ENCODE measurements at places on chromosomes 12 and 14.

DNA sequence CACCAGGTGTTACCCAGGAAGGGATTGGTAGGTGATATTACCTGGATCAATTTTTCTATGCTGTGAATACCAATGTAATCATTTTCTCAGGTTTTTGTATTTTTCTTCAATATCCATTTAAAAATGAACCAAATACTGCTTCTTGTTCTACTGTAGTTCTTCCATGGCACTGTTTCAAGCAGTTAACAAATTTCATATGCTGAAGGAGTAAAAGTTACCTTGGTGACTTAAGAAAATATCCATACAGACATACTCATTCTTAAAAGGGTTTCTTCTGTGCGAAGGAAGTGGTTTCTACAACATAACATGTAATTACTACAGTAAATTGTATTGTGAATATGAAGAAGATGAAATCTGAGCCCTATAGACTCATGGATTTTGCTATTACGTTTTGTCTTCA, 222.5 kb downstream of the TMEM117 start:
- DNase-seq: no peak

- DNase-seq: no peak
These were observed 305.9 kb downstream of the NUAK1 start for GRCh38 chr12:105832806-105833205.

DNA sequence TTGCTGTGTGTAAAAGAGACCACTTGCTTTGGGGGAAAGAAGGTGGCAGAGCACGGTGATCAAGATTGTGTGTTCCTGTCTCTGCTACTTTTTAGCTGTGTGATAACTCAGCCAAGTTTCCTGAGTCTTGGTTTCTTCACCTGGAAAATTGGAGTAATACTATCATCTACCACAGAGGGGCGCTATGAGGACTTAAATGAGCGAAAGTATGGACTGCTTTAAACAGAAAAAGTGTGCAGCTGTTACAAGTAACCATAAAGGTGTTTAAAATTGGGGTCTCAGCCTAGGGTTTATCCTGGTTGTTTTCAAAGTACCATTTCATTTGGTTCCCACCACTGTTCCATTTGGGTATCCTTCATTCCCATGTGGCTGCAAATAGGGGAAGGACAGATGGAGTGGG, 65.9 kb upstream of the WSCD2 start:
- DNase-seq: peak; percentile 18

- DNase-seq: no peak
These were observed 612 bp downstream of the VPS37B start for GRCh38 chr12:122895320-122895703.

DNA sequence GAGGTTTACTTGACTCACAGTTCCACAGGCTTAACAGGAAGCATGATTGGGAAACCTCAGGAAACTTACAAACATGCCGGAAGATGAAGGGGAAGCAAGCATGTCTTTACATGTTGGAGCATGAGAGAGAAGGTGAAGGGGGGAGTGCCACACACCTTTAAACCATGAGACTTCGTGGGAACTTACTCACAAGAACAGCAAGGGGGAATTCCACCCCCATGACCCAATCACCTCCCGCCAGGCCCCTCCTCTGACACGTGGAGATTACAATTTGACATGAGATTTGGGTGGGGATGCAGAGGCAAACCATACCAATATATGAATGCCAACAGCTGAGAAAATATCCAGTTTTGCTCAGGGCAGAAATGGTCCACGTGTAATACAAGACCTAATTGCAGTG, 518.6 kb downstream of the VRK1 start:
- no peak for DNase-seq

GRCh38 chr14:57933349-57933748, 67.5 kb upstream of the SLC35F4 start:
- DNase-seq: no peak

GRCh38 chr14:76998910-76999309, 29.6 kb downstream of the IRF2BPL start:
- DNase-seq: no peak

- no peak for DNase-seq
These were observed 13.4 kb upstream of the DRAM1 start for GRCh38 chr12:101863981-101864380.

DNA sequence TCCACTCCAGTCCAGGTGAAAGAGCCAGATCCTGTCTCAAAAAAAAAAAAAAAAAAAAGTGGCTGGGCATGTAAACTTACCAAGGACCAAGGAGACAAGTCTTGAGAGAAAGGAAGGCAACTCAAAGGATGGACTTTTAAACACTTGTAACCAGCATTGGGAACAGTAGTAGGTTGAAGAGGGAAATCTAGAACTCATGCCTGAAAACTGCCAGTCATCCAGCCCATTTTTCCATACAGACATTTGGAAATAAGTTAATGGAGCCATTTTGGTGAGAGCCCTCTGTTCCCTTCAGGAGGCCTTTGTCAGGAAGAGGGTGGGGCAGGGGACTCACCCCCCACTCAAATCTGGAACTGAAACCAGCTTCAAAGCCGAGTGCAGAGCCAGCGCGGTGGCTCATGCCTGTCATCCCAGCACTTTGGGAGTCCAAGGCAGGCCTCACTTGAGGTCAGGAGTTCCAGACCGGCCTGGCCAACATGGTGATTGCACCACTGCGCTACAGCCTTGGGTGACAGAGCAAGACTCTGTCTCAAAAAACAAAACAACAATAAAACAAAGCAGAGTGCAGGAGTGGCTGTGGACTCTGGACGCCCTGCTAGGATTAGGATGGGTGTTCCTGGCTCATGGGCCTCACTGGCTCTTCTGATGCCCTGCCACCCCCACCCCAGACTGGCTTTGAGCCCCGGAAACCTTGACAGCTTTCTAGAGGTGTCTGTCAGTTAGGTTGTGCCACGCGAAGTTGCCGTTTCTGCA, 1.6 kb upstream of the MLXIP start:
- DNase-seq: peak; percentile 54

DNA sequence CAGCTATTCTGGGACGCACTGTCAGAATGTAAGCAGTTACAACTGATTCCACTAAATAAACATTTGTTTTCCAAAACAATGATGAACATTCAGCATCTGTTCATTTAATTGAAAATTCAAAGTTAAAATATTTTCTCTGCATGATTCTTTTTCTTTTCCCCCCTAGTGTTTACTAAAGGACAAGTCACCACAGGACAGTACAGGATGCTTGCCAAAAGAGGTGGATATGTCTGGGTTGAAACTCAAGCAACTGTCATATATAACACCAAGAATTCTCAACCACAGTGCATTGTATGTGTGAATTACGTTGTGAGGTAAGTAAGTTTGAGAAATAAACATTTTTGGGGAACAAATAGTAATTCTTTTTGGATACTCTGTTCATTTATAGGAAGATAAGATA, 28.2 kb upstream of the SNAPC1 start:
- no peak for DNase-seq

GRCh38 chr14:38226366-38226765, 18.7 kb downstream of the SSTR1 start:
- no peak for DNase-seq

- DNase-seq: no peak
These were observed 87.2 kb downstream of the PPM1H start for GRCh38 chr12:62847709-62848108.

GRCh38 chr12:71476513-71476912, 36.9 kb downstream of the LGR5 start:
- DNase-seq: no peak

- no peak for DNase-seq
These were observed 463.5 kb upstream of the NOVA1 start for GRCh38 chr14:27061299-27061698.

GRCh38 chr12:51393676-51394545, 2.7 kb upstream of the GALNT6 start:
- peak; percentile 78 for DNase-seq

DNA sequence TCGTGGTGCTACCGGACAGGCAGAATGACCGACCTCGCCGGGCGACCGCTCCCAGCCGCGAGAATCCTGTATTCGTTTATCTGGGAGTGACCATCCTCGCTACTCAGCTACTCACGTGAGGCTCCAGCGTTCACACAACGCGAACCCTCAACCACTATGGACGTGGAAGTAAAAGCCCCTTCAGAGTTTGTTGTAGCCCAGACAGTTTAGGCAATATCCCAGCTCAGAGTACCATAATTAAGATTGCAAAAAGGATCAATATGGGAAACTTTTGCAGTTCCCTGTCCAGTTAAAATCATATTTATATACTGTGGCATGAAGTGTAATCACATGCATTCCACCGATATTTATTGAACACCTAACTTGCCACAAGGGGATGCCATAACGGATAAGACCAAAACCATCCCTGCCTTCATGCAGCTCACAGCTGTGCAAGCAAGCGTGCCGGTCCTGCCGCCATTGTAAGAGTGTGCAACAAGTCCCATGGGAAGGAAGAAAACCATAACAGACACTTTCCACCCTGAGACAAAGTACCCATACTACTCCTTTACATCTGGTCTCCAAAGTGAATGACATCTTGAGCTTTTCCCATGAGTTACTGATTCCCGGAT, 938 bp upstream of the MAX start:
- DNase-seq: peak; percentile 40

DNA sequence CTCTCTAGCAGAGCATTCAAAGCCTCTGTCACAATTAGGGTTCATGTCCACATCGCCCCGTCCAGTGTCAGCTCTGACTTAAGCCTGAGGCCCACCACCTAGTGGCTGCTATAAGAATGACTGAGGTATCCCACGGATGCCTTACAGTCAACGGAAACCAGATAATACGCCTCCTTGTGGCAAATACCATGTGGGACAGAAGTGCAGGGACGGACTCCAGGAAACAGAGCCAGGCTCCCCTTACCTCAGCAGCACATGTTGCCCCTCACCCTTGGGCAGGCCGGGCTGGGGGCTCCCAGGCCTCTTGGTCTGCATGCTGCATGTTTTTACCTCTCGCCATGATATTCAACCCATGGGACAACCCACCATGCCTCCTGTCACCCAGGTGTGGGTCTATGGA, 86.3 kb downstream of the VWF start:
- DNase-seq: peak; percentile 76

DNA sequence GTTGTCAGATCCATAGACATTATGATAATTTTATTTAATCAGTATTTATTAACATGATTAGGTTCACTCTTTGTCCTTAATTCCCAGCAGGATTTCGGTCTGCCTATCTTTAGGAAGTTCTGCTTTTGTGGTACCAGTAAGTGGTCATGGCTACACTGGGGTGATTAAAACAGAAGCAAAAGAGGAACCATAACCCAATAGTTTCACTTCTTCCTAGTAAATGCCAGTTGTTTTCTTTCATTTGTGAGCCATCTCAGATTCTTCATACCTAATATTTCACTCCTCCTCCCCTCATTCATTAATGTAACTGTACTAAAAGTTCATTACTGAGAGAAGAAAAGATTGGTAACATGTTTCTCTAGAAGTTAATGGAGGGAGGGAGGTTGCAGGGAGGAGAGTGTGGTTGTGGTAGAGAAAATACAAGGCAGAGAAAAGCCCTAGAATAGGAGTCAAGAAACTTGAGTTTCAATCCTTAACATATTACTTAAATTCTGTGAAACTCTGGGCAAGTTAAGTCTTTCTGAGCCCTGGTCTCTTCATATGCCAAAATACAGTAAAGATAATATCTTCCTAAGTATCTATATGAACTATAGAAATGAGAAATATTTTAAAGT, 101.2 kb downstream of the PEBP1 start:
- DNase-seq: no peak

GRCh38 chr12:100574187-100575074, 947 bp downstream of the GAS2L3 start:
- DNase-seq: no peak

DNA sequence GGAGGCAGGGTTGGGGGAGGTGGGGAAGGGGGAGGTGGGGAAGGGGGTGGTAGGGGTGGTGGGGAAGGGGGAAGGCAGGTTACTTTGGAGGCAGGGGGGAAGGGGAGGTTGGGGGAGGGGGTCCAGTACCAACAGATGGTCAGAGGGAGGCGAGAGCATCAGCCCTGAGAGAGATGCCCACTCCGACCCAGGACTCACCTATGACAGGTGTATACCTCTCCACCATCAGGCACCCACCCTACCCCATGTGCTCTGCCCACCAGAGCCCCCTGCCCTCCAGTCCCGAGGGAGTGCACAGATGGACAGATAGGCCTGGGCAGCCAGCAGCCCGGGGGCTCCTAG, 18.6 kb downstream of the JAG2 start:
- no peak for DNase-seq

DNA sequence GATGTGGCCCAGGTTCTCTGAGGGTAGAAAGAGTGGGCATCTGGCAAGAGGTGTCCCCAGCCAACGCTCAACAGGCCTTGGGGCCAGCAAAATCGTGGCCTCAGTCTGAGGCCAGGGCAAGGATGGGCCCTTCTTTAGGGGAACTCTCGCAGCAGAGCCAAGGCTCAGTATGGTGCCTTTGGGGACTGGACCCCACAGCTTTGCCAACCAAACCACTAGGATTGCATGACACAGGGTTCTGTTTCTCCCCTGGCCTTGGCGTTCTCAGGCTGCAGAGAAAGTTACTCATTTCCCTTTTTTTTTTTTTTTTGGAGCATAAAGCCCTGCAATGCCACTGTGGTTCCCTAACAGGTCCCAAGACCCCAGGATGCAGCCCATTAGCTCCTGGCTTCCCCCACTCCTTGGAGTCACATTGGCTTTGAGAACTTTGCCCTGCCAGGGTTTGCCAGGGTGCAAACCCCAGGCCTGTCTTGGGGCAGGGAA, 100.6 kb downstream of the LGMN start:
- DNase-seq: no peak

DNA sequence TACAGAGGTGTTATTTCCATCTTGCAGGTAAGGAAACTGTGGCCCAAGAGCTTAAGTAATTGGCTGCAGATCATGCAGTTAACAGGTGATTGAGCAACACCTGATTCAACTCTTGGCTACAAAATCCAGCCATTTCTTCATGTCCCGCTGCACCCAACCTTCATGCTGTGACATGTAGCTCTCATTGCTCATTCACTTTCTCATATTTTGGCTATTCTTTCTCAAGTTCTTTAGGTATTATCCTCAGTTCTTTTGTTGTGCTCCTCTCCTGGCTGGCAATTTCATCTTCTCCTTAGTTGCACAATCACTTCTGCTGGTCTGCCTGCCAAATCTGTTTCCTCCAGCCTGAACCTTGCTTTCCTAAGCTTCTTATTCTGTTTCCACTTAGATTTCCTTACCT, 300.8 kb downstream of the SSPN start:
- no peak for DNase-seq

DNA sequence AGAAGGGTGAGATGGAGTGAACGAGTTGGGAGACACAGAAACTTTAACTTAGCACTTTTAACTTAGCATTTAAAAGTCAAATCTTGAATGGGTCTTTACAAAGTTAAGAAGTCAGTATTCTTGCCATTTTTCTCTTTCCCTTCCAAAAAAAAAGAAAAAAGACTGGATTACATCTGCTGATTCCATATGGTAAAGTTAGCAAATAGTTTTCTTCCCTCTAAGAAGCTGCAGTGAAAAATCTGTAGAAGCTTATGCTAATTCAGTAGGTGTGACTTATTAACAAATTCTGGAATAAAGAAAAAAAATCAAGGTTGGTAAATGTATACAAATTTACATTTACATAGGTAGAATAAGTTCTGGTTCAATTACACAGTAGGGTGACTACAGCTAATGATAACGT, 50.9 kb downstream of the COCH start:
- DNase-seq: no peak

GRCh38 chr14:101843665-101844064, 82.2 kb downstream of the PPP2R5C start:
- peak; percentile 81 for DNase-seq

- DNase-seq: no peak
These were observed 3.3 kb downstream of the TMEM121 start for GRCh38 chr14:105529569-105530284.

All from activated CD4-positive, alpha-beta T cell treated with anti-CD3 and anti-CD28 coated beads, Interleukin-10, Interleukin-2, amounts not matched to agents 100 ng/mL and 50 ng/mL, durations not matched to agents 16 hours and 8 hours (primary cell).